Activated CD4-positive, alpha-beta T cell treated with anti-CD3 and anti-CD28 coated beads for 1 hour (primary cell): ENCODE measurements at places on chromosomes 16 and 17.

DNA sequence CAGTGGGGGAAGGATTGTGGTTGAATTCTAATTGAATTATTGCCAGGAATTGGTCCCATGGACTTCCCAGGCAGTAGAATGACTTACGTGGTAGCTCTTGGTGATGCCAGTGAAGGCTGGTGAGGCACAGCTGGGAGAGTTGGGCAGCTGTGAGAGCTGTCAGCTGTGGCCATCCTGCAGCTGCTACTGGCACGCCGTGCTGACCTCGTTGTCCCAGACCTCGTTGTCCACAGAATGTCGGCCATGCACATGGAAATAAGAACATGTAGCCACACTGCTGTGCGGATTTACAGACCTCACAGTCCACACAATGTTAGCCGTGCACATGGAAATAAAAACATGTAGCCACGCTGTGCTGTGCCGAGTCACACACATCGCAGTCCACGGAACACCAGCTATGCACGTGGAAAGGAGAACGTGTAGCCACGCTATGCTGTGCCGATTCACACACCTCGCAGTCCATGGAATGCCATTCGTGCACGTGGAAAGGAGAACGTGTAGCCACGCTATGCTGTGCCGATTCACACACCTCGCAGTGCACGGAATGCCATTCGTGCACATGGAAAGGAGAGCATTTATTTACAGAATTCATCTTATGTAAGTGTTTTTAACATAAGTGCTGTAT, 59.2 kb downstream of the BANP start:
- no peak for DNase-seq

DNA sequence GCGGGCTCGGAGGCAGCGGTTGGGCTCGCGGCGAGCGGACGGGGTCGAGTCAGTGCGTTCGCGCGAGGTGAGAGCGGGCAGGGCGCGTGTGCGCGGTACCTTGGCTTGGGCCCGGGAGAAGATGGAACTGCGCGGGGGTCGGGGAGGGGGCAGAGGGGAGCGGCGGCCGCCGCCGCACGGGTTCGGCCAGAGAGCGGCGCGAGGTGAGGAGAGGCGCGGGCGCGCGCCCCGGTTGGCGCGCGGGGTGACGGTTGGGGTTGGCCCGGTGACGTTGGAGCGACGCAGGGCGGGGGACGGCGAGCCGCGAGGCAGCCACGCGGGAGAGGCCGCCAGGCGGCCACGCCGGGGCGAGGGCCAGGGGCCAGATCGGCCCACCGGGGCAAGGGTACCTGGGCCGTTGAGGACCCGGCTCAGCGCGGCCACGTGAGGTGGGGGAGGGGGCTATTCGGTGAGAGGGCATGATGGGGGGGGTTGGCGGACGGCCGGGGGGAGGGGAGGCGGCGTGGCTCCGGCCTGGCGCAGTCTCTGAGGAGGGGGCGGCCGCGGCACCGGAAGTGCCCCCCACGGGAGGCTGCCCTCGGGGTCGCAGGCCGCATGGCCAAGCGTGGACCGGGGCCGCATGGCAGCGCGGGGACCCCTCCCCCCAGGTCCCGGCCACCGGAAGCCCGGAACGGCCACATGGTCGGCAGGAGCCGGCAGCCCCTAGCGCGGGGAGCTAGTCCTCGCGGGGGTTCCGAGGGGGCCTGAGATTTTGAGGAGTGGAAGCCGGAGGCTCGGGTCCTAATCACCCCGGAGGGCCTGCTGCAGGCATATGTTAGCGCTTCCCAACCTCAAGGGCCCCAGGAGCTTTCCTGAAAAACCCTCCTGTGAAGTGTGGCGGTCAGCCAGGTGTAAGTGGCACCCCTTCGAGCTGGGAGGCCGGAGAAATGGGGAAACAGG, 527 bp downstream of the EIF5A start:
- DNase-seq = peak; percentile 43

DNA sequence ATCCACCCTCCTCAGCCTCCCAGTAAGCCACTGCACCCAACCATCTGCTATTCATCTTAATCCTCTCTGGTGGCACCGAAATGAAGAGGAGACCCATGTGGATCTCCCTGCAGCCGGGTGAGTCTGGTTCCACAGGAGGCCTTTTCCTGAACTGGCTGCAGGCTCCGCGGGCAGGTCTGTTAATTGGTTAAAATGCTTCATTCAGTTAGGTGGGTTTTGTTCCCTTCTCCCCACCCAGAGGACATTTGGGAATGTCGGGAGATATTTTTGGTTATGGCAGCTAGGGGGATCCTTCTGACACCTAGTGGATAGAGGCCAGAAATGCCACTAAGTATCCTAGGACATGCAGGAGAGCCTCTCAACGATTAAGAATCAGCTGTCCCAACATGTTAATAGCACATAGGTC, 16.7 kb downstream of the C16orf54 start:
- DNase-seq = no peak

- DNase-seq = no peak
Measured at GRCh38 chr16:8655184-8655717, 19.2 kb upstream of the ABAT start.

DNA sequence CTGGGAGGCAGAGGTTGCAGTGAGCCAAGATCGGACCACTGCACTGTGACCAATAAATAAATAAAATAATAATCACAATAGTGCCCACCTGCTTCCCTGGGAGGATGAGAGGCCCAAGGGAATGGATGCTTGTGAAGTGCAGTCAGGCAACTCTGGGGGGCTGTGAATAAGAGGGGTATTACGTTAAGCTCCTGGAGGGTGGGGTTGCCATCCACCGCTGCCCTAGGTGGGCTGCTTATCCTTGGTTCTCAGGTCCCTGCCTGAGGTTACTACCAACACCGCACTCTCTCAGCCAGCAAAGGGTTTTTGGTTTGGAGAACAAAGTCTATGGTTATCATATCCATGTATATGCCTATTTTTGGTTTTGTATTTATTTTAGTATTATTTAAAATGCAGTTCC, 48.6 kb upstream of the CBFA2T3 start:
- DNase-seq = no peak

DNA sequence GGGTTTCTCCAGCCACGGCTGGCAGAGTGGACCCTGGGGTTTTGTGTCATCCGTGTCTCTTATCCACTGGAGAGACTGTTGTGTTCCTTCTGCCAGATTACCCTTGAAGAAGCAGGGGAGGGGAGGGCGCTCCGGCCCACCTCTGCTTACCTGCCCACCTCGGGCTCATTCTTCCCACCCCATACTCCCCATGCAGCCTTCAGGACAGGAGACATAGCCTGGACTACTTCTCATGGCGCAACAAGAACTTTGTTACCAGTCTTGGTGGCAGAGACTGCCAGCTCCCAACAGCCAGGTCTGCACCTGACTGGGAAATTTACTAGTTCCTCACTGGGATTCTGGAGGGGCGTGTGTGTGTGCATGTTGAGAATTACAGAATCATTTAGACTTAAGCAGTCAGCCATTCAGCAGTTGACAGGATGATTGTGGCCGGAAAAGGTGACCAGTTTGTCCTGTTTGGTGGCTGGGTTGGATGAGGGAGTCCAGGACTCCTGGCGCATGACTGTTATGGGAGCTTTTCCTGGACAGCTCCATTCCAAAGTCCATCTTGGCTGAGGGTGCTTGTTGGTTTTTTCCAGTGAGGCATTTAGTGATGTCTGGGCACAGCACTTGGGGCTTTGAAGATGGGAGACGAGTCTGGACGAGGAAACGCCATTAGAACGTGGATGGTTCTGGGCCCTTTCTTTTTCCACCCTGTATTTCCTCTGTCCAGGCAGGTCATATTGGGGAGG, 8.7 kb downstream of the GSE1 start:
- DNase-seq = no peak
